ENCODE measurements at places on chromosomes 12 and 14.

GRCh38 chr14:75522224-75522982 is at the start of gene BATF:
BATF (plus strand) TSS chr14:75522469; CDS start chr14:75522683, 214 bp downstream.
- peak; percentile 75 for DNase-seq

DNA sequence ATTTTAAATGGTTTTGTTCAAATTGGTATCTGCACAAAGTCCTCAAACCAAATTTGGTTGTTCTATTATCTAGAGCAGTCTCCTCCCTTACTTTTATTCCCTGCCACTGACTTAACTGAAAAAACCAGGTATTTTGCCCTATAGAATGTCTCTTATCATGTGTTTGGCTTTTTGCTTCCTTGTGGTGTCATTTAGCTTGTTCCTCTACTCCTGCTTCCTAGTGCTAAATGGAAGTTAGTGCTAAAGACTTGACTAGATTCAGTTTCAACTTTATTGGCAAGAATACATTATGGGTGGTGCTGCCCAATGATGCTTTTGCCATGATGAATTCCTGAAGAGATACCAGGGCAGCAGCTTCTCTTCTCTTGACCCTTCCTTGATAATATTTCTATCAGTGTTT is 29.7 kb downstream of the PLXNC1 start:
- DNase-seq: no peak

- DNase-seq: no peak
Measured at GRCh38 chr14:90562652-90563051, 165.8 kb downstream of the CALM1 start.

GRCh38 chr12:15629108-15629507 is 160.1 kb downstream of the EPS8 start:
- no peak for DNase-seq

GRCh38 chr14:56774503-56774902 is 35.8 kb downstream of the OTX2 start:
- no peak for DNase-seq

- DNase-seq: no peak
Measured at GRCh38 chr12:54384591-54385041, at the start of gene ZNF385A. ZNF385A (minus strand) TSS chr12:54384733; CDS start chr12:54384514, 219 bp downstream.

DNA sequence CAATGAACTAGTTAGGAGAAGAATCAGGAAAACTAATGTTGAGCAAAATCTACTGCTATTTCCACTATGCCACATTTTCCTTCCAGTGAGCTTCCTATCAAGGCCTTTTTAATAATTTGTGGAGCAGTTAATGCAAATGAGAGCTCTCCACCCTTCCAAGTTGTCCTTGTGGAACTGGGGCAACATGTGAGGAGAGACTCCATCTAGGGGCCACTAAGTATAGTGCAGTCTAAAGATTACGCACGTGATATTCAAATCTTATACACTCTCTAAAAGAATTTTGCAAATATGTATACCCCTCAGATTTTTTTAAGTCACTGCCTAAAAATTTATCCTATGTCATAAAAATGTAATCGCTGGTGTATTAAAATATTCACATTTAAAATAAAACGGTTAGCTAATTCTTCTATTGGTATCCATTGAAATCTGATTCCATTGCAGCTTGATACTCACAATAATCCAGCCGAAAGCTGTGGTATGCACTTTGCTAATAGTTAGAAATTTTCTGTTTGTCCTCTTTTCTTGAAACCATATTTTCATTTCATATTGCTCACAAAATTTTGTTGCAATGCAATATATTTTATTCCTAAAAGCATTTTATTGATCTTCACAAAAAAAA is 100.1 kb downstream of the PAH start:
- no peak for DNase-seq

- no peak for DNase-seq
Measured at GRCh38 chr14:68520637-68521556, 272.0 kb downstream of the ZFP36L1 start.

DNA sequence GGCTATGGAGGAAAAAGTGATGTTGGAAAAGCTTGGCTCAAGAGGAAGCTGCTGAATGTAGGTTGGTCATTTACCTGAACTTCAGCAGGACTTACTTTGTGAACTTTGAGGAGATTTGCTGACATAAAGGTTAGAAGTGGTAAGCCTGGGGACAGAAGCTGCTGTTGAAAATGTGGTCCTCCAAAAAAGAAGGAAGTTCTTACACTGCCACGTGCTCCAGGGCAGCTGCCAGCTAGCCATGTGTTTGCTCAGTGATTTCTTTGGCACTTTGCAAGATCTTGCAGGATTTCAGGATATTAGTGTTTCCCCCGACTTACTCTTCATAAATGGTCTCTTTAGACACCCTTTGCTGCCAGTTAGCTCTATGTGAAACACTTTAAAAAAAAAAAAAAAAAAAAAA is 14.8 kb upstream of the DYRK2 start:
- no peak for DNase-seq

GRCh38 chr12:126617312-126617711 is 1552.1 kb downstream of the AACS start:
- DNase-seq: no peak

- no peak for DNase-seq
Measured at GRCh38 chr14:53719536-53719935, 237.1 kb downstream of the BMP4 start.

GRCh38 chr14:100726550-100727085 is at the start of gene DLK1:
DLK1 (plus strand) TSS chr14:100726892; CDS start chr14:100727069, 177 bp downstream.
- no peak for DNase-seq

GRCh38 chr14:92340931-92341330 is 18.0 kb downstream of the SLC24A4 start:
- DNase-seq: no peak

GRCh38 chr14:100655741-100656085 is 68.5 kb upstream of the BEGAIN start:
- no peak for DNase-seq

GRCh38 chr14:102927878-102928411 is 5.5 kb downstream of the AMN start:
- no peak for DNase-seq

GRCh38 chr12:69417741-69418167 is 52.4 kb upstream of the FRS2 start:
- DNase-seq: no peak

GRCh38 chr12:111761099-111761498 is 5.6 kb upstream of the ALDH2 start:
- no peak for DNase-seq

DNA sequence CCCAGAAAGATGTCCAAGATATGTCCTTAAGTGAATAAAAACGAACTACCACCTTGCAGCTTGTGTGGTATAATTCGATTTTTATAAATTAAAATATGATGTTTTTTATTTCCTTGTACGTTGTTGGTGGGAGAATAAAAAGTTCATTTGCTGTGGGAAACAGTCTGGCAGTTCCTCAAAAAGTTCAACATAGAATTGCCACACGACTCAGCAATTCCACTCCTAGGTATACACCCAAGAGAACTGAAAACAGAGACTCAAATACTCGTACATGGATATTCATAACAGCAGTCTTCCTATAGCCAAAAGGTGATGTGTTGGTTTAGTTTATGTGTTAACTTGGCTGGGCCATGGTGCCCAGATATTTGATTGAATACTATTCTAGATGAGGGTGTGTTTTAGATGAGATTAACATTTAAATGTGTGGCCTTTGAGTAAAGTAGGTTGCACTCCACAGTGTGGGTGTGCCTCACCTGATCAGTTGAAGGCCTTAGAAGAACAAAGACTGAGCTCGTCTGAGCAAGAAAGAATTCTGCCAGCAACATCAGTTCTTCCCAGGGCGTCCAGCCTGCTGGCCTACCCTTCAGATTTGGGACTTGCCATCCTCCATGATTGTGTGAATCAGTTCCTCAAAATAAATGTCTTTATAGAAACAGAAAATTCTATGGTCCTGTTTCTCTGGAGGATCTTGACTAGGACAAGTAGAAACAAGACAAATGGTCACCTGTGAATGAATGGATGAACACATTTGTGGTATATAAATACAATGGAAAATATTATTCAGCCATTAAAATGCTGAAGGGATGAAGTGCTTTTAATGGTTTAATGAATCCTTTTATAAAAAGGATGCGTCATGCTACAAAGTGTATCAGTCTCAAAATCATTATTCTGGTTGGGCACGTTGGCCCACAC is 5.1 kb upstream of the DENR start:
- no peak for DNase-seq

GRCh38 chr14:105860615-105861580 is 334.5 kb downstream of the TMEM121 start:
- DNase-seq: no peak

GRCh38 chr14:59316151-59316830 is 127.8 kb downstream of the DAAM1 start:
- DNase-seq: no peak

- DNase-seq: no peak
Measured at GRCh38 chr14:83184531-83184930, 1650.9 kb upstream of the SEL1L start.

- no peak for DNase-seq
Measured at GRCh38 chr12:99122496-99122895, 477.4 kb downstream of the APAF1 start.

DNA sequence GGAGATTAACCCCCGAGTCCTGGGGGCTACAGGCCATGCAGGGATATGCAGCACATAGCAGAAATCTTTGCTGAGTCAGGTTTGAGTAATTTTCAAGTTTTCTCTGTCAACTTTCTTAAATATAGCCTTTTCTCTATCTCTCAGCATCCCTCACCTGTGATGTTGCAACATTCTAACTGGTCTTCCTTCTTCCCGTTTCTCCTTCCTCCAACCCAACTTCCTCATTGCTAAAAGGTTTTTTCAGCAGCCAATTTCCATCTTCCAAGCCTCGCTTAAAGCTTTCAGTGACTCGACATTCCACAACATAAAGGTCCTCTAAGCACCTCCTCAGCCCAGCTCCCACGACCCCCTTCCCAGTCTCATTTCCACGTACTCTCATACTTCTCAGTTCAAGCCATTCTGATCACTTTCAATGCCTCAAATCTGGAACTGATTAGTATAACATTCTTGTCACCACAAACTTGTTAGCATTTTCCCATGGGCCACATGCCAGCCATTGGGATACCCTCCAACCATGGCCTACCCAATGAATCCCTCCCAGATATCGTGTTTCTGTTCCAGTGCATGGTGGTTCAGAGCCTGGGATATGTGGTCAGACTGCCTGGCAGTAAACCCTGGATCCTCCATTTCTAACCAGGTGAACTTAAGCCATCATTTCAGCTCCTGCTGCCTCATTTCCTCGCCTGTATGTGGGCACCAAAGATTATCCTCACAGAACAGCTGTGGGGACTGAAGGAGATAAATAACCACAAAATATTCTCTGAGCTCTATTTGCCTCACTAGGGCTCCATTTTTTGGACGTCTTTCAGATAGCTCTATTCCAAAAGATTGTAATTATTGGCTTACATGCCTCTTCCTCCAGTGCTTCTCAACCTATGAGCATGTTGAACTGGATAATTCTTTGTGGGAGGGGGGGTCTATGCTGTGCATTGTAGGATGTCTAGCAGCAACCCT is 65.8 kb downstream of the KCNK10 start:
- no peak for DNase-seq

- peak; percentile 36 for DNase-seq
Measured at GRCh38 chr14:37985826-37986470, 221.8 kb upstream of the SSTR1 start.

- no peak for DNase-seq
Measured at GRCh38 chr12:48004053-48004941, at the start of gene COL2A1. COL2A1 (minus strand) TSS chr12:48004476; CDS start chr12:48004321, 155 bp downstream.

- no peak for DNase-seq
Measured at GRCh38 chr14:95078867-95079266, 78.5 kb downstream of the DICER1 start.

DNA sequence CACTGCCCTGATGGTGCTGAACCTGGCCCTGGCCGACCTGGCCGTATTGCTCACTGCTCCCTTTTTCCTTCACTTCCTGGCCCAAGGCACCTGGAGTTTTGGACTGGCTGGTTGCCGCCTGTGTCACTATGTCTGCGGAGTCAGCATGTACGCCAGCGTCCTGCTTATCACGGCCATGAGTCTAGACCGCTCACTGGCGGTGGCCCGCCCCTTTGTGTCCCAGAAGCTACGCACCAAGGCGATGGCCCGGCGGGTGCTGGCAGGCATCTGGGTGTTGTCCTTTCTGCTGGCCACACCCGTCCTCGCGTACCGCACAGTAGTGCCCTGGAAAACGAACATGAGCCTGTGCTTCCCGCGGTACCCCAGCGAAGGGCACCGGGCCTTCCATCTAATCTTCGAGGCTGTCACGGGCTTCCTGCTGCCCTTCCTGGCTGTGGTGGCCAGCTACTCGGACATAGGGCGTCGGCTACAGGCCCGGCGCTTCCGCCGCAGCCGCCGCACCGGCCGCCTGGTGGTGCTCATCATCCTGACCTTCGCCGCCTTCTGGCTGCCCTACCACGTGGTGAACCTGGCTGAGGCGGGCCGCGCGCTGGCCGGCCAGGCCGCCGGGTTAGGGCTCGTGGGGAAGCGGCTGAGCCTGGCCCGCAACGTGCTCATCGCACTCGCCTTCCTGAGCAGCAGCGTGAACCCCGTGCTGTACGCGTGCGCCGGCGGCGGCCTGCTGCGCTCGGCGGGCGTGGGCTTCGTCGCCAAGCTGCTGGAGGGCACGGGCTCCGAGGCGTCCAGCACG is 4.7 kb downstream of the LTB4R start:
- DNase-seq: no peak

DNA sequence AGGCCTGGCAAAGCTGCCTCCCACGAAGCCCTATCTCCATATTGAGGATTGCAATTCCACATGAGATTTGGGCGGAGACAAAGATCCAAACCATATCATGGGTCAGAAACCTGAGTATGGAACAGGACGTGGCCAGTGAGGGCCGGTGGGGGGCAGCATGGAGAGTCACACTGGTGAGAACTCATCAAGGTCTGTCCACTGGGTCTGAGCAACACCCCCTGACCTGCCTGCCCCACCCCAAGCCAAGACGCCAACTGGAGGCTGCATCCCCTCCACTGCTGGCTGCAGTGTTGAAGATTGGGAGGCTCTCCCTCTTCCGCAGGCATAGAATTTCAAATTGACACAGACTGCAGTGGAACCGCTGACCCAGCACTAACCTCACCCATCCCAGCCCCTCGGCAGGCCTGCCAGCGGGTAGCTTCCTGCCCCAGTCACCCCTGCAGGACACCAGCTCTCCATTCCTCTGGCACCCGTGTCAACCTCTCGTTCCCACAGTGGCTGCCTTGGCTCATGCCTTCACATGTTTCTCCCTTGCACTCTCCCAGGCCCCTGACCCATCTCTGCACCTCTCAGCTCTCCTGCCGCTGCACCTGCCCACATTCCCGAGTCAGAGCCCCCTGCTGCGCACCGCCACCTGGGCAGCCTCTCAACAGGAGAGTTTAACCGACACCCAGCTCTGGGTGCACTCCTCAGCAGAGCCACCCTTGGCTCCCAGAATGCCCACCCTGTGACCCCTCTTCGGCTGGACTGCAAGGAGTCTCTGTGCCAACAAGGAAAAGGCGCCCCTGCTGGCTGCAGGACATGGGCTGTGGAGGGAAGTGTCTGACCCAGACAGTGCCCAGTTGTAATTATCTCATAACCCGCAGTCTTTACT is 45.2 kb upstream of the PPP2R5C start:
- DNase-seq: no peak

- no peak for DNase-seq
Measured at GRCh38 chr12:43107026-43107775, 444.8 kb downstream of the ADAMTS20 start.

DNA sequence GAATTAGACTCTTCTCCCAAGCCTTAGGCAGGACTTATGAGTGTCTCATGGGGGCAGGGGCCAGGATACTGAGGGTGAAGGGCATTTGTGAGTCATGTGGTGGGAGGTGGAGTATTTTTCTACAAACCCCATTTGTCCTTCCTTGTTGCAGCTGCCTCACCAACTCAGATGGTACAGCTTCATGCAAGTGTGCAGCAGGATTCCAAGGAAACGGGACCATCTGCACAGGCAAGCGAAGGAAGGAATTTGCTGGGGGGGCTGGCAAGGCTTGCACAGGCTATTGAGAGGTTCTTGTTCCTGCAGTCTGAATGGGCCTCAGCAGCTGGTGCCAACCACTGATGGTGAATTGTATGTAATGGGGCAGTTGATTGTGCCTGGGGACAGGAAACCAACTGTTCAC is 125.1 kb downstream of the STAB2 start:
- DNase-seq: no peak

Data from immature natural killer cell (primary cell).